ENCODE measurements at places on chromosomes 7 and 10.

DNA sequence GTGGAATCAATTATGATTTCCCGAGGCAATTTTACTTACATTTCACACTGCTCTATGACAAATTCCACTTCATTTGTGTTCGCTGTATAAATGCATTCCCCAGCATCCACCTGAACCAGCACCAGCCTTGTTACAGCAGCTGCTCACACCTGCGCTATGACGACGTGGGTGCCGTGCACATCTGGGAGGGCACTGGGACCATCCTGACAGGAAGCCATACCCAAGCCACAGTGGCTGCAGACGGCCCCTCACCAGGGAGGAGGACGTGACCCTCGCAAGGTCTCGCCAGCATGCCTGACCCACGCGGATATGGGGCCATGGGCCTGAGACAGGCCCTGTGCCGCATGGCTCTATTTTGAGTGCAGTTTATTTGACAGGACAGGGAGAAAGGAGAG, 201.3 kb downstream of the MAD1L1 start:
- no peak for DNase-seq

DNA sequence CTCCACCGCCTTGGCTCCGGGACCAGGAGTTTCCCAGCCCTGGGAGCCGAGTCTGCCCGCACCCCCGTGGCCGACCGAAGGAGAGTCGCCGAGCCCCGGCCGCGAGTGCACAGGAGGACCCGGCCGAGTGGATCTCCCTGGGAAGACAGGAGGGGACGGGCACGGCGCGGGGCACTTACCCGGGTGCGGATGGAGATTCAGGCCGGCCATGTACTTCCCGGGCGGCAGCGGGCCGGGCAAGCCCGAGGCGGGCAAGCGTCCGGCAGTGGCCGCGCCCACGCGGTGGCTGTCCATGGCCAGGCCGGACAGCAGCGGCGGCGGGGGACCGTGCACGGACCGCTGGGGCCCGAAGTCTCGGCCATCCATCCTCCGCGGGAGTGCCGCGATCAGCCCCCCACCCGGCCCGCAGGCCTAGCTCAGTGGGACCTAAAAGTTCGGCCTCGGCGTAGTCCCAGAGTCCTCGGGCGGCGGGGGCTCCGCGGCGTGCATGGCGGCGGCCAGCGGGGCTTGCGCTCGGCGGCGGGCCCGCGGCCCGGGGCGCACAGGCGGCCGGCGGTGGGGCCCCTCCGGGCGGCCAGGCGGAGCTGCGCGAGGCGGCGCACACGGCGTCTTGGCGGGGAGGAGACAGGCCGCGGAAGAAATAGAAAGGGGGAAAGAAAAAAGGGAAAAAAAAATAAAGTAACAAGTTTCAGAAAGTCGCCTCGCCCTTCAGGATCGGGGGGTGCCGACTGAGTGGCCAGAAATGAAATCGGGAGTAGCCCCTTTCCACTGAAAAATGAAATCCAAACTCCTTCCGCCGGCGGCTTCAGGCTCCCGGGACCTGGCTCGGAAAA, 2.5 kb downstream of the TNRC18 start:
- DNase-seq, result no peak

GRCh38 chr7:123761729-123762128, 12.9 kb upstream of the WASL start:
- no peak for DNase-seq

DNA sequence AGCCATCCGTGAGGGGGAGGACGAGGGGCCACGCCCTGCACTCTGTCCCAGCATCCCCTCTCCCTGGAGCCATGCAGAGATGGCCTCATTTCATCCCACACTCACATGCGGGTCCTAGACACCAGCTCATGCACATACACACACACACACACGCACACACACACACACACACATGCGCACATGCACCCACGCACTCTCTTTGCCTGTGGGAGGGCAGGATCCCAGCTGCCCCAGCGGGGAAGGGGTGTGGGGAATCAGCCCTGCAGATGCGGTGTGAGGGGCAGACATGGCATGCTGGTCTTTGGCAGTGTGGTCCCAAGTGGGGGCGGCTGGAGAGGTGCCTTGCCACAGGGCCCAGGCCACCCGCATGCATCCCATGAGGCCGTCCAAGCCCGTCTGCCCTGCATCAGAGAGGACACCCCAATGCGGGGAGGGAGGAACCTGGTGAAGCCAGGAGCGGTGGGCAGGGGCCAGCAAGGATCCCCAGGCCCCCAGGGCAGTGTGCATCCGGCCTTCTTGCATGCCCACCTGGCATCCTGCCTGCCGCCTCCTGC, 68.1 kb downstream of the LHPP start:
- no peak for DNase-seq

DNA sequence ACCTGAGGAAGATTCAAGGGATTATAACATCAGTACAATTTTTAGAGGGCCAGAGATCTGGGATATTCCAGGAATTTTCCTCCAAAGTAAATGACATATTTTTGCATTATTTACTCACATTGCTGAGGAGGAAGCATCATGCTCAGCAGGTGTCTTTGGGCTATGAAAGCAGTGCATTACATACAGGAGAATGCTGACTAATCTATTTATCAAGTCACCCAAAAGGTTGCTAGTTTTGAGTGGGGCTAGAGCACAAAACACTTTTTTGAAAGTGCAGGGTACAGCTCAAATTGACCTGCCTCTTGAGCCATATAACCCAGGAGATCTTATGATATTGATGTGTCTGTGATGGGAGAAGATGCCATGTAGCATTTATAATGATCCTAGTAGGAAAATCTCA, 603.1 kb downstream of the POM121L12 start:
- no peak for DNase-seq

DNA sequence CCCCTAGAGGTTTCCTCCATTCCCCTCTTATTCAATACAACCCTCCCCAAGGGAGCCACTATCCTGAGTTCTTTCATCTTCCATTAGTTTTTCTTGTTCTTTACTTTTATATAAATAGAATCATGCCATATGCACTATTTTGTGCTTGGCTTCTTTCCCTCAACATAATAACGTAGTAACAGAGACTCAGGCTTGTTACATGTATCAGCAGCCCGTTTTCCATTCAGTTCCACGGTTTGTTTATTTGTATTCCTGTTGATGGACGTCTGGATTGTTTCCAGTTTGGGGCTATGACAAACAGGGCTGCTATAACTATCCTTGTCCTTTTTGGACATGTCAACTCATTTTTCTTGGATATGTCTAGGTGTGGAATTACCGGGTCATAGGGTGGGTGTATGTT, 264.4 kb upstream of the MKI67 start:
- no peak for DNase-seq

All from amniotic epithelial cell (primary cell).